ENCODE measurements at places on chromosomes 11 and 22. TPM values are rescaled to one million over a fixed set of nuclear protein-coding genes. Genes with fewer than 3 reads are reported as not detected.

RASGRP2 gene
- 0.14 TPM for total RNA-seq

OR51A7 gene
- total RNA-seq: not detected

C22orf42 gene
- total RNA-seq: not detected

TUB gene
- total RNA-seq: 2.4 TPM

SHISAL1 gene
- 0.03 TPM for total RNA-seq

DNAL4 gene
- total RNA-seq: 16.3 TPM

OLFML1 gene
- total RNA-seq: not detected

MUC5AC gene
- total RNA-seq: not detected

TANGO2 gene
- total RNA-seq: 18.8 TPM

CEP164 gene
- 24.7 TPM for total RNA-seq

POU2AF3 gene
- total RNA-seq: not detected

KIRREL3 gene
- 0.03 TPM for total RNA-seq

GLYAT gene
- total RNA-seq: not detected

MEI1 gene
- 0.14 TPM for total RNA-seq

NKAPD1 gene
- total RNA-seq: 19.0 TPM

KCNE3 gene
- 0.07 TPM for total RNA-seq

APOA1 gene
- total RNA-seq: not detected

LMF2 gene
- total RNA-seq: 44.0 TPM

MRGPRE gene
- not detected for total RNA-seq

SELENOM gene
- 5.7 TPM for total RNA-seq

MPST gene
- 57.5 TPM for total RNA-seq

- DNase-seq: no peak
These were observed 67.9 kb downstream of the MCM5 start for GRCh38 chr22:35467681-35468434.

GRCh38 chr11:61127991-61128390, 25.7 kb downstream of the CD5 start:
- no peak for DNase-seq

- no peak for DNase-seq
These were observed 138.5 kb downstream of the MYO18B start for GRCh38 chr22:25880524-25880923.

GRCh38 chr11:31643857-31644256, 134.3 kb downstream of the ELP4 start:
- DNase-seq: no peak

DNA sequence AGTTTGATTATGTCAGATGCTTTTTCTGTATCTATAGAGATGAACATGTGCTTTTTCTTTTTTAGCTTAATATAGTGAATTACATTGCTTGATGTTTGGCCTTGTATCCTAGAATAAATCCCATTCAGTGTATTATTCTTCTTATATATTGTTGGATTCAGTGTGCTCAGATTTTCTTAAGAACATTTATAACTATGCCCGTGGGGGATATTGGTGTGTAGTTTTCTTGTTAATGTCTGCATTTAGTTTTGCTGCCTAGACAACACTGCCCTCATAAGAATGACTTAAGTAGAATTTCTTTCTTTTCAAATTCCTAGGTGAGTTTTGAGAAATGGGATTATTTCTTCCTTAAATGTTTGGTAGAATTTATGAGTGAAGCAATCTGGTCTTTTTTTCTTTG, 98.5 kb downstream of the TMEM135 start:
- no peak for DNase-seq

- DNase-seq: peak; percentile 87
These were observed 2.6 kb upstream of the VWCE start for GRCh38 chr11:61297746-61298145.

- DNase-seq: no peak
These were observed 57.2 kb upstream of the ALDH3B2 start for GRCh38 chr11:67731583-67731982.

- DNase-seq: peak; percentile 64
These were observed 374 bp downstream of the NLRP10 start for GRCh38 chr11:7964873-7965272.

DNA sequence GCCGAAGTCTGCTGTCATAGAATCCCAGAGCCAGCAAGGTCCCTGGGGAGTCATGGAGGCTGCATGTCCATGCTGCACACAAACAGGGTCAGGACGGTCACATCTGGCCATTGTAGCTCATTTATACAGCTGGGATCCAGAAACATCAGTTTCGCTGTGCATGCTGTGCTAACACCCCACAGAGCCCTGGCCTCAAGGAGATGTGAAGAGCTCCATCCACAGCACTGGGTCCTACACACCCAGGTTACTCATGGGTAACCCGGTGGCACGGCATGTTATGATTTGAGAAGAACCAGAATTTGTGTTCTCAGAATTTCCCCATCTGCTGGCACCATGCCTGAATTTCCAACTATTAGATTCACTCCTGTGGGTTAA, 146.3 kb upstream of the ARHGAP20 start:
- no peak for DNase-seq

GRCh38 chr22:26700462-26700861, 43.1 kb downstream of the MIAT start:
- DNase-seq: no peak

DNA sequence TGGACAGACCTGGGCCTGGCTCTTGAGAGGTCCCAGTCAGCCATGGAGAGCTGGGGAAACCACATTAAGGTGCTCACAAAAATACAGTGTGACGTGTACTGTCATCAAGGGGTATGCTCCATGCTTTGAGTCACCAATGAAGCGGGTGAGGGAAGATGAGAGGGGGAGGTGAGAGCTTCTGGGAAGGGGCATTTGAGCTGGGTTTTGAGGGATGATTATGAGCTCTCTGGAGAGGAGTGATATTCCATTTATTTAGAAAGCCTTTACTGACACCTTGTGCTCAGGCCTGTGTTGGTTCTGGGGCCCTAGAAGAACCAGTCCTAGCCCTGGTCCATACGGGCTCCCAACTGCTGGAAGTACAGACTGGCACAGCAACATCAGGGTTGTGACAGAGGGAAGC, 10.4 kb upstream of the ARHGEF17 start:
- DNase-seq: no peak

DNA sequence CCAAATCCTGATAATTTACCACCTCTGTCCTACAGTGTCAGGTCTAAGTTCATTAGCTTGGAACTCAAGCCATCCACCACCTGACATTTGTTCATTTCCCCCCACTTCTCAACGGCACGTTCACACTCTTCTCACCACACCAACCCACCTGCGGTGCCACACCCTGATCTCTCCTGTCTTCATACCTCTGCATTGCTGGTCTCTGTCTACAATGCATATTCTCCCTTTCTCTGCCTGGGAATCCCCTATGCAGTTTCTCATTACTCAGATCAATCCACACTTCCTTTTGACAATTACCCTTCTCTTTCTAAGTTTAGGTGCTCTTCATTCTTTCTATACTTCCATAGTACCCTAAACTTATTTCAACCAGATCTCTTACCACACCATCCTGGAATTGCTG, 20.4 kb upstream of the EMSY start:
- DNase-seq: no peak

- DNase-seq: no peak
These were observed 44.3 kb upstream of the A4GALT start for GRCh38 chr22:42764895-42765363.

- no peak for DNase-seq
These were observed 29.2 kb downstream of the SREBF2 start for GRCh38 chr22:41862160-41862529.

DNA sequence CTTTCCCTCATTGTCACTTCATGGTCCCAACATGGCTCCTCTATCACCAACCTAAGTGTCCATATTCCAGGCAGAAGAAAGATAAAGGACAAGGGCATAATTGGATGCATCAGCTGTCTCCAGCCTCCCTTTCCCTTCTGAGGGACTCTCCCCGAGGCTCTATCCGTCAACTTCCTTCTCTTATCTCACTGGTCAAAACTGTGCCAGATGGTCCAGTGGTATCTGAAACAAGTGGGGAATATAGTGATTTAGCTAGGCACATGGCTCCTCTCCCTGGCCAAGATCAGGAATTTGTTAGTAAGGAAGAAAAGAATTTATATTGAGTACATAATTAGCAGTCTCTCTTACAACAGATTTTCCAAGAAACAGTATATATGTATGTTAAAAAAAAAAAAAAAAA, 12.6 kb upstream of the SPON1 start:
- DNase-seq: no peak

GRCh38 chr11:10293423-10294289, at the start of gene SBF2:
SBF2 (minus strand) TSS chr11:10294219; CDS start chr11:10294069, 150 bp downstream.
- peak; percentile 82 for DNase-seq

GRCh38 chr11:19209617-19210370, 8.0 kb upstream of the CSRP3 start:
- DNase-seq: no peak

GRCh38 chr22:23219822-23220484, 39.6 kb downstream of the BCR start:
- DNase-seq: no peak

- no peak for DNase-seq
These were observed 81.4 kb downstream of the WNT7B start for GRCh38 chr22:45895436-45896152.

- no peak for DNase-seq
These were observed 177.2 kb downstream of the OPCML start for GRCh38 chr11:133355095-133355494.

DNA sequence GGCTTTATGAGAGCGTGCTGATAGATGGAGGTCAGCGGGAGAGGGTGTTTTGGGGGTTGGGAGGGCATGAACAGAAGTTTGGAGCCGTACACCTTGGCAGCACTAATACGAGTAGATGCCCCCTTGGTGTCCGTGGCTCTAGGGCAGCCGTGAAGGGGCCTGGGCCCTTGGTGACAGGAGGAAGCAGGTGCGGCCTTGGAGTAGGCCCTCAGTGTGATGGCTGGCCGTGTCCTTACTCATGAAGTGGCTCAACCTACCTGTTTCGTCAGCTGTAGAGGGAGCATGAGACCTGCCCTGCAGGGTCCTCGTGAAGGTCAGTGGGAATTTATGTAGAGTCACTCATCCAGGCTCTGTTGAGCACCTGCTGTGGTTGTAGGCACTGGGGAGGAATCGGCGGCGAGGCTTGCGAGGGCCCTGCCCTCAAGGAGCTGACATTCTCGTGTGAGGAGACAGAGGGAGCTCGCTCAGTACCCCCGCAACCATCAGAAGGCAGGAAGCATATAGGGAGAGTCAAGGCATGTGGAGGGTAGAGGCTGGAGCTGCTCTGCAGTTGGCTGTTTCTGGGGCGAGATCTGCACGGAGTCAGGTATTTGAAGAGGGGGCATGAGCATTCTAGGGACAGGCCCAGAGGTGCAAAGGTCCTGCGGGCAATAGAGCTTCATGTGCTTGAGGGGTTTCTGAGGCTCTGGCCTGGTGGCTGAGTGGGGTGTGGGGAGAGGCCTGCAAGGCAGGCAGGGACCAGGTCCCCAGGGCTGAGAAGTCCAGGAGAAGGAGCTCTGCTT, 39.6 kb downstream of the TBC1D22A start:
- no peak for DNase-seq

GRCh38 chr11:74020539-74020938, 11.7 kb upstream of the UCP3 start:
- no peak for DNase-seq

DNA sequence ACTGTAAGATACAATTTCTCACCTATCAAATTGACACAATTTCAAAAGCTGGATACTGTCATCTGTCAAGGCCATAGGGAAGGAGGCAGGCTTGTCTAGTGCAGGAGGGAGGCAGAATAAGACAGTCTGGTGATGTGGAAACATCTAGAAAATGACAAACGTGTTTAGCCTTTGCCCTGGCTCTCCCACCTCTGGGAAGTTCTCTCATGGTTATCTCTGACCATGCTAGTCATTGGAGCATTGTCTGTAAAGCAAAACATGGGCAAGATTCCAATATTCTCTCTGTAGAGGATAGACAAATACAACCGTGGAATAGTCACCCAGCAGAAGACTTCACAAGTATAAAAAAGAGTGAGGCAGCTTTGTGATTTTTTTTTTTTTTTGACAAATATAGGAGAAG, 9.1 kb upstream of the SERHL2 start:
- no peak for DNase-seq

DNA sequence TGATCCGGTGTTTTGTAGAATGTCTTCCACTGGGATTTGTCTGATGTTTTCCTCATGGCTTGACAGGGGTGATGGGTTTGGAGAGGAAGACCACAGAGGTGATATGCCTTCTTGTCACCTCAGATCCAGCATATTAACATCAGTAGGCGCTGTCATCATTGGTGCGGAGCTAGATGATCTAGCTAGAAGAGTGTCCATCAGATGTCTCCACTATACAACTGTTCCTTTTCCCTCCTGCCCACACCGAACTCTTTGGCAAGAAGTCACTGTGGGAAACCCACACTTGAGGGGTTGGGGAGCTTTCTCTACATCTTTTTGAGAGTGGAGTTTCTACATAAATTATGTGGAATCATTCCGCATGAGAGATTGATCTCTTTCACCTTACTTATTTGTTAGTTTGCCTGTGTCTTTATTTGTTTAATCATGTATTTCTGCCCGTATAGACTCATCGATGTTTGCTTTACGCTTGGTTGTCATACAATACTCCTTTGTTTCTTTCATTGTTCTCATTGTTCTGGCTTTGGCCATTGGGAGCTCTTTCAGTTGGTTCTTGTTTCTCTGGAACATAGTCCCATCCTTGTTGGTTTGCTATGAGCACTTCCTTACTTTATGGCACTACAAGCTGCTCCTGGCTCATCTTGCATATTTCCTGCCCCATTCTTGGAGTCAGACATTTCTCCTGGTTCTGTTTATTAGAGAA, 1420.3 kb downstream of the BRD1 start:
- DNase-seq: no peak

GRCh38 chr11:77515063-77515462, 41.2 kb upstream of the PAK1 start:
- DNase-seq: no peak

DNA sequence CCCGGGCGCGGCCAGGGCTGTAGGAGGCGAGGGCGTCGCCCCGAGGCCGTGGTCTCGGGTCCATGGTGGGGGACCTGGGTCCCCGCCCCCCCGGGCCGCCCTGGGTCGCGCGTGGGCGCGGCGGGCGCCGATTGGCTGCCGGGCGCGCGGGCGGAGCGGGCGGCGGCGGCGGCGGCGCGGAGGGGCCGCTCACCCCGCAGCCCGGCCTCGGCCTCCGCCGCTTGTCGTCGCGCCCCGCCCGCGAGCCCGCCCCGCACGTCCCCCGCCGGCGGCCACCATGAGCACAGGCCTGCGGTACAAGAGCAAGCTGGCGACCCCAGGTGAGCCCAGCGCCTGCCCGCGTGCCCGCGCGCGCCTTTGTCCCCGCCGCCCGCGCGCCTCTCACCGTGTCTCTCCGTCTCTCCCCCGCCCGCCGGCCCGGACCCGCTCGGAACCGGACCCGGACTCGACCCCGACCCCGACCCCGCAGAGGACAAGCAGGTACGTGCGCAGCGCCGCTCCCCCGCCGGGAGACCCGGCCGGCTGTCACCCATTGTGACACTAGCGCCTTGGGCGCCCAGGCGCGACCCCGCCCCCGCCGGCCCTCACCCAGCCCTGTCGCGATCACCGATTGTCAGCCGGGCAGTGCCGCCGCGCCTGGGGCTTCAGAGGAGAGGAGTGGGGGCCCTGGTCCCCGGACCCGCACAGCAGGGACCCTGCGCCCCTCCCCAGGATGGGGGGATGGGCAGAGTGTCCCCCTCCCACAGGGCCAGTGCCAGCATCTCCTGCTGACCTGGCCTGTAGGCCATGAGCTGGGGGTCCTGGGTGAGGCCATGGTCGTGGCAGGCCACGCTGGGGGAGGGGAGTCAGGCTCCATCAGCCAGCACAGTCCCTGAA, at the start of gene SEPTIN5:
Gene SEPTIN5, plus strand, starts transcription at position 192 of the 876 bp plus-strand sequence. Its CDS starts 86 bp downstream, at position 278.
- no peak for DNase-seq

GRCh38 chr11:65873318-65874156, 937 bp upstream of the EFEMP2 start:
- DNase-seq: peak; percentile 77

Measured in foreskin keratinocyte (primary cell).